ENCODE measurements at places on chromosomes 3 and 15.
A peak's percentile ranks its signal among the peaks of the same experiment; 100 is the strongest.

- H3K4me3 ChIP-seq: no peak overlapping the region
- H3K4me1 ChIP-seq: no peaks in the 10 kb centered on the region
- H3K27me3 ChIP-seq: no peaks in the 10 kb centered on the region
- no peak for DNase-seq
- H3K27ac ChIP-seq: no peak overlapping the region
- no peaks in the 10 kb centered on the region for H3K36me3 ChIP-seq
Observed at GRCh38 chr15:71396536-71397125, 281.4 kb downstream of the THSD4 start.

- peak overlapping the region; percentile 92 for H3K4me3 ChIP-seq
- DNase-seq: peak; percentile 1
- H3K4me1 ChIP-seq: peaks cover 52% of the 10 kb centered on the region
- no peaks in the 10 kb centered on the region for H3K27me3 ChIP-seq
Observed at GRCh38 chr15:56919609-56920366, 1.3 kb downstream of the TCF12 start.

GRCh38 chr3:186570096-186570940, at the start of gene DNAJB11:
Gene DNAJB11, plus strand, starts transcription at chr3:186570720. Its CDS starts 178 bp downstream, at chr3:186570898.
- H3K36me3 ChIP-seq: peaks cover 17% of the 10 kb centered on the region
- peak within 1 kb of the TSS; percentile 99 for H3K27ac ChIP-seq
- DNase-seq: peak; percentile 98
- peak within 1 kb of the TSS; percentile 91 for H3K4me3 ChIP-seq

- no peak for DNase-seq
- no peak overlapping the region for H3K4me3 ChIP-seq
- H3K36me3 ChIP-seq: no peaks in the 10 kb centered on the region
- no peaks in the 10 kb centered on the region for H3K4me1 ChIP-seq
Observed at GRCh38 chr3:62164196-62164595, 209.2 kb downstream of the FEZF2 start.

GRCh38 chr15:60717008-60717407, 238.1 kb upstream of the ICE2 start:
- H3K4me1 ChIP-seq: peaks cover 69% of the 10 kb centered on the region
- H3K36me3 ChIP-seq: peaks cover 10% of the 10 kb centered on the region
- no peak for DNase-seq

DNA sequence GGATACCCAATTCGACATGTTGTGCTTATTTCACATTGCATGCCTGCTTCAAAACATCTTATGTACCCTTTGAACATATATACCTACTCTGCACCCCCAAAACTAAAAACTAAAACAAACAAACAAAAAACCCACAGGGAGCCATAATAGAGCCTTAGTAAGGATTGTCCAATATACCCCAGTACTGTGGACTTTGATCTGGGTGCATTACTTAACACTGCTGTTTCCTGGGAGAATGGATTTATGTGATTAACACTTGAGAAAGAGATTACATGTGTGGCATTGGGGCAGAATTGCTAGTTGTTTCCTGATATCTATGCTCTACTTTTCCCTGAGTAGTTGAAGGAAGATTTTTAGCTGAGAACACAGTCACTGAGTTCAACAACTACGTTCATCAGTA, 583.4 kb upstream of the ROBO1 start:
- no peaks in the 10 kb centered on the region for H3K4me1 ChIP-seq
- H3K36me3 ChIP-seq: no peaks in the 10 kb centered on the region
- H3K4me3 ChIP-seq: no peak overlapping the region
- H3K27me3 ChIP-seq: no peaks in the 10 kb centered on the region
- H3K27ac ChIP-seq: no peak overlapping the region

DNA sequence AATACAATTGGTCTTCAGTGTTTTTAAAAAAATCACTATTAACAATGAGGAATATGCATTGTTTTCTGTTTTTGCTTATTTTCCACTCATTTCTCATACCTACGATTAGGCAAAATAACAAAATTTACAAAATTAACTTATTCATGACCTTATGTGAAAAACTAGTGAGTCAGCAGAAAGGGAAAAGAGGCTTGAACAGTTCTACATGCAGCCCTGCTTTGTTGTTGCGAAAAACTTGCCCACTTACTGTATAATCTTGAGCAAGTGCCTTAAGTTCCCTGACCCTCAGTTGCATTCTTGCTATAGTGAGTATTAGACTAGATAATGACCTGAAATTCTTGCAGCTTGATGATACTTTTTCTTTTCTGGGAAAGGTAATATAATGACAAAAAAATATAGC, 551.1 kb upstream of the BCHE start:
- DNase-seq: no peak
- no peaks in the 10 kb centered on the region for H3K36me3 ChIP-seq
- H3K27ac ChIP-seq: no peak overlapping the region
- H3K4me3 ChIP-seq: no peak overlapping the region

Data from activated T-helper 1 cell treated with anti-CD3 and anti-CD28 coated beads, Interleukin-12 subunit alpha, Interleukin-12 subunit beta, Interleukin-2, Interleukin-4 antibody, amounts not matched to agents 30 ng/mL and 10 ng/mL and 1 ng/mL, durations not matched to agents 14 hours and 24 hours and 36 hours (primary cell).